ENCODE measurements at places on chromosomes 13 and 19. TPM values are rescaled to one million over a fixed set of nuclear protein-coding genes. Genes with fewer than 3 reads are reported as not detected.

Gene LRRC63
- 0.82 TPM for total RNA-seq

Gene GAPDHS
- not detected for total RNA-seq

Gene NAPSA
- 0.47 TPM for total RNA-seq

- no peaks in the 10 kb centered on the region for H3K27me3 ChIP-seq
- peak; percentile 3 for DNase-seq
- H3K27ac ChIP-seq = no peak overlapping the region
These were observed 692.6 kb downstream of the PCDH17 start for GRCh38 chr13:58324161-58324560.

DNA sequence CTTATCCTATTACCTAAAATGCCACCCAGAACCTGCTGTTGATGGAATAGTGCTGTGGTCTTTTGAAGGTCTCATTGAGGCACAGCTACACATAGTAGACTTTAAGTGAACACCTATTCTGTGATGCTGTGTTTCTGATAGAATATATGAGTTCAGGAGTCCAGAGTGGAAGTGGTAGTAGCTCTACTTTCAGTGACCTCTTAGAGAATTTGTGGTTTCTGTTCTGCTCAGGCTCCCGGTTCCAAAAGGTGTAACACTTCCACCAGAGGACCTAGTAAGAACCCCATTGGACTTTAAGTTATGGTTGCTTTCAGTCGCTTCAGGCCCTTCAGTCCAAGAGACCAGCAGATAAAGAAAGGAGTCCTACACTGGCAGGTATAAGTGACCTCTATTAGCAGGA, 11.4 kb upstream of the MYCBP2 start:
- no peaks in the 10 kb centered on the region for H3K27me3 ChIP-seq
- H3K4me3 ChIP-seq = no peak overlapping the region
- no peaks in the 10 kb centered on the region for H3K4me1 ChIP-seq

DNA sequence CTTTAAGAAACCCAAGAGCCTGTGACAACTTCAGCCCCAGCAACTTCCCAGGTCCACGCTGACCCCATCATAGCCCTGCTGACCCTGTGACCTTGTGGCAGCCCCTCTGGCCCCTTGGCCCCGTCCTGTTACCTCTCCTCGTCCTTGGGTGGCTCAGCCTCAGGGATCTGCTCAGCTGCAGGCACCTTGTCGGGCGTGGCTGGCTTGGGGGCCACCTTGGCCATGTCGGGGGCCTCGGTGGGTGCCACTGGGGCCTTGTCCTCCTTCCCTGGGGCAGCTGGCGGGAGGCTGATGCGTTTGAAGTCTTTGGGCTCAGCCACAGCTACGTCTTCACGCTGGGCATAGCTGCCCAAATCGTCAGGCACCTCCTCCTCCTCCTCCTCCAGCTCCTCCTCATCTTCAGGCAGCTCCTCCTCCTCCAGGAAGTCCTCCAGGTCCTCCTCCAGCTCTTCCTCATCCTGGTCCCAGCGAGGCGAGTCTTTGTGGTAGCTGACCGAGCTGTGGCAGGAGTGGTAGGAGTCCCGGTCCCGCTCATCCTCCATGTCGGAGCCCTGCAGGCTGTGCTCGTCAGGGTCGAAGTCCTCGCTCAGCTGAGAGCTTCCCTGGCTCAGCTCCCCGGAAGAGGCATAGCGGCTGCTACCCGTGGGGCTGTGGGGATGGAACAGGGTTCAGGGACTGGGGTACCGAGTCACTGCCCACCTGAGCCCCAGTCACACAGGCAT, 32.2 kb downstream of the UNC13A start:
- no peak overlapping the region for H3K27ac ChIP-seq
- no peaks in the 10 kb centered on the region for H3K4me1 ChIP-seq
- DNase-seq = no peak
- H3K36me3 ChIP-seq = no peaks in the 10 kb centered on the region
- H3K27me3 ChIP-seq = no peaks in the 10 kb centered on the region
- no peak overlapping the region for H3K4me3 ChIP-seq

- no peaks in the 10 kb centered on the region for H3K36me3 ChIP-seq
- no peaks in the 10 kb centered on the region for H3K4me1 ChIP-seq
- H3K4me3 ChIP-seq = no peak overlapping the region
- no peak for DNase-seq
- no peaks in the 10 kb centered on the region for H3K27me3 ChIP-seq
These were observed 68.6 kb downstream of the NDFIP2 start for GRCh38 chr13:79549355-79550106.

DNA sequence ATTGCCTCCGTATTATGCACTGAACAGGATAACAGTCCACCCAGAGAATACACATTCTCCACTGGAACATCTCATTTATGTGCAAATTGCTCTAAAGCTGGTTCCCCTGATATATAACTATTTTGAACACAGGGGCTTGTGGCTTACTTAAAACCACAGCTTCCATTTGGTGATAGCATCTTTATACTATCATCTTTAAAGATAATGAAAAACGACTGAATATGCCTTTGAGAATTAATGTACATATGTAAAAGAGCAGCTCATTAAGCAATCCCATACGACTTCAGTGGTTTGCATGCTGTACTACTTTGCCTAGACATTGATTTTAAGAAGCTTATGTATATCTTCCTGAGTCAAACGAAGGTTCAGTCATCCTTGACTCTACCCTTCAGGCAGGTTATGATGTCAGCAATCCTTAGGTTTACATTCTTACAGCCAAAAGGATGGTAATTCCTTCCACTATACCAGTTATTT, 40.8 kb downstream of the BRD4 start:
- H3K36me3 ChIP-seq = peaks cover 8% of the 10 kb centered on the region
- H3K4me1 ChIP-seq = peaks cover 81% of the 10 kb centered on the region
- peak; percentile 29 for DNase-seq
- no peak overlapping the region for H3K4me3 ChIP-seq
- H3K27me3 ChIP-seq = no peaks in the 10 kb centered on the region

GRCh38 chr13:110125613-110126272, 181.2 kb downstream of the COL4A1 start:
- H3K4me1 ChIP-seq = peaks cover 10% of the 10 kb centered on the region
- no peak overlapping the region for H3K4me3 ChIP-seq
- no peak for DNase-seq
- no peaks in the 10 kb centered on the region for H3K36me3 ChIP-seq

DNA sequence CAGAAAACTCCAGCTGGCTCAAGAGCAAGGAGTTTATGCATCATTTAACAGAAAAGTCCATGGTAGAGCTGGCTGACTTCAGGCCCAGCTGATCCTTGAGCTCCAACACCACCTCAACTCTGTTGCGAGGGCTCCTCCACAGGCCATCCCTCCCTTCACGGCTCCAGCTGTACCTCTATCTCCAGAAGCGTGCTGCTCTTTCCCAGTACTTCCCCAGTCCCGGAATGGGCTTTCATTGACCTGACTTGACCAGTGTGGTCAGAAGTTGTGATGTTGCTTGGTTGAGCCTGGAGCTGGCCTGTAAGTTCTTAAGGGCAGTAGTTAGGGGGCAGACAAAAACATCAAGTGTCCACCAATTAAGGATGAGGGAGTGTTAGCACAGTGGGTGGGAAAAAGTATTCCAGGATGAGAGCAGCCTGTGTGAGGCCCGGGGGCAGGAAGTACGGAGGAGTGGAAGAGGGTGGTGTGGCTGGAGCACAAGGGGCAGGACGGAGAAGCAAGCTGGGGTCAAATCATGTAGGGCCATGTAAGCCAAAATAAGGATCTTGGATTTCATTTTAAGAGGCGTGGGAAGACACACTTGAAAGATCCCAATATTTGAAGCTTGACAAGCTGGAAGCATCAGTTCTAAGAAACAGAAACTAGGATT, 24.0 kb downstream of the SKA3 start:
- no peak for DNase-seq
- H3K27me3 ChIP-seq = no peaks in the 10 kb centered on the region
- no peak overlapping the region for H3K4me3 ChIP-seq
- peaks cover 48% of the 10 kb centered on the region for H3K36me3 ChIP-seq
- no peak overlapping the region for H3K27ac ChIP-seq
- H3K4me1 ChIP-seq = peaks cover 18% of the 10 kb centered on the region

- no peak for DNase-seq
- no peaks in the 10 kb centered on the region for H3K36me3 ChIP-seq
- H3K27me3 ChIP-seq = no peaks in the 10 kb centered on the region
- peaks cover 4% of the 10 kb centered on the region for H3K4me1 ChIP-seq
- no peak overlapping the region for H3K4me3 ChIP-seq
- no peak overlapping the region for H3K27ac ChIP-seq
These were observed 23.9 kb upstream of the LPAR6 start for GRCh38 chr13:48436661-48437288.

DNA sequence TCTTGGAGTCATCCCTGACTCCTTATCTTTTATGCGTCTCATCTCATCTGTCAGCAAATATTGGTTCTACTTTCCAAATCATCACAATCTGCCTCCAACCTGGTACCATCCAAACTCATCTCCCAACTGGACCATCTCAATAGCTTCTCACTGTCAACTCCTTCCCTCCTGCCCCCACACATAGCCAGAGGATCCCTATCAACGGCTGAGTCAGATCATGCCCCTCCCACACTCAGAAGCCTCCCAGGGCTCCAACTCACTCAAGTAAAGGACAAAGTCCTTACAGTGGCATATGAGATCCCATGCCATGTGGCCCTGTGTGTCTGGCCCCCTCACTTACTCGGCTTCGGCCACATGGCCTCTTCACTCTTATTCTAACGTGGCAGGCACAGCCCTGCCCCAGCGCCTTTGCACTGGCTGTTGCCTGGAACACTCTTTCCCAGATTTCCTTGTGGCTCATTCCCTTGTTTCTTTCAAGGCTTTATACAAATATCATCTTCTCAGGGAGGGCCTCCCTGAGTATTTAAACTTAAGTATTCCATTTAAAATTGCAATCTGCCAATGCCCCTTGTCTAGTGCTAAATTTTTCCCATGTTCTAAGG, 4.3 kb downstream of the SPRED3 start:
- H3K27me3 ChIP-seq = no peaks in the 10 kb centered on the region
- no peak overlapping the region for H3K27ac ChIP-seq
- peaks cover 6% of the 10 kb centered on the region for H3K4me1 ChIP-seq

GRCh38 chr13:31199849-31200636, at the start of gene B3GLCT:
TSS of gene B3GLCT (plus strand) at chr13:31199975. CDS start at chr13:31200085, 110 bp downstream.
- H3K36me3 ChIP-seq = no peaks in the 10 kb centered on the region
- H3K4me1 ChIP-seq = peaks cover 21% of the 10 kb centered on the region
- H3K4me3 ChIP-seq = peak within 1 kb of the TSS; percentile 75
- H3K27ac ChIP-seq = peak within 1 kb of the TSS; percentile 88
- peak; percentile 86 for DNase-seq

GRCh38 chr13:101989798-101990350, 412.0 kb downstream of the FGF14 start:
- H3K4me1 ChIP-seq = peaks cover 35% of the 10 kb centered on the region
- no peaks in the 10 kb centered on the region for H3K27me3 ChIP-seq
- H3K27ac ChIP-seq = no peak overlapping the region

DNA sequence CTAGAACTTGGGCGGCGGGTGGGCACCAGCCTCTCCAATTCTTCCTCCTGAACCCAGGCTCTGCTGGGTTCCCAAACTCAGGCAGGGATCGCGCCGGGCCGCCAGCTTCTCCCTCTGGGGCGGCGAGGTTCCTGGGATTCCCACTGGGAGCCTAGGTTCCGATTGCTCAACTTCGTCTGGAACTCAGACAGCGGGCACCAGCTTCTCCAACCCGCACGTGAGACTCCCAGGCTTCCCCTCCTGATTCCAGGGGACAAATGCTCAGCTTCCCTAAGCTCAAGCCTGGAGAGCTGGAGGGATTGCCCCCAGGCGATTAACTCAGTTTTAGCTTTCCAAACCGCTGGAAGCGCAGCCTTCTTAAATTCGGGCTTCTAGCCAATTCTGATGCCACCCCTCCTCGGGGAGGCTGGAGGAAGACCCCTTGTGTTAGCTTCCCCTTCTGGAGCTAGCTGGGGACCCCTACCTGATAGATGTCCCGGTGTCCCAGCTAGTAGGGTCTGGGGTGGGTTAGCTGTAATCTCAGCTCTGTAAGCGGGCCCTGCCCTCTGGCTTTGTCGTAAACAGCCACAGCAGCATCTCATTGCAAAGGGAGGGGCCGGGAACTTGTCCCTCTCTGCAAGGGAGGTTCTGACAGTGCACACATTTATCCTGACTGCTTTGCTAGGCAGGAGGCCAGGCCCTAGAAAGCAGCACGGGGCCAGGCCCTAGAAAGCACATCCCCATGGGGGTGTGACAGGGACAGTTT, 671 bp downstream of the MCOLN1 start:
- no peaks in the 10 kb centered on the region for H3K36me3 ChIP-seq
- H3K27ac ChIP-seq = peak overlapping the region; percentile 24
- H3K4me3 ChIP-seq = peak overlapping the region; percentile 66
- peaks cover 15% of the 10 kb centered on the region for H3K4me1 ChIP-seq
- DNase-seq = no peak

DNA sequence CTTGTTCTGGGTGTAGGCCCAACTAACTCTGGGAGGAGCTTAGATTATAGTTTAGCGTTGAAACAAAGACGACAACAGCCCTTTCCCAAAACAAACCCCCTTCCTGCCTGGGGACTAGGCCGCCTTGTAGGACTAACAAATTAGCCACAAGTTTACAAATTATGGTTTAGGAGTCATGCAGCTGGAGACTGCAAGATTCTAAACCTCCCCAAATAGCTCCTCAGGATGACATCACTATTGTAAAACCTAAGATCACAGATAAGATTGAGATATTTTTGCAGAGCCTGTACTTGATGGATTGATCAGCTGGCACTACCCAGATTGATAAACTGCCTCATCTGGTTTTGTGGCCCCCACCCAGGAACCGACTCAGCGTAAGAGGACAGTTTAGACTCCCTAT, 2.3 kb upstream of the SLC25A15 start:
- H3K27me3 ChIP-seq = no peaks in the 10 kb centered on the region
- no peak for DNase-seq
- no peaks in the 10 kb centered on the region for H3K4me1 ChIP-seq
- no peaks in the 10 kb centered on the region for H3K36me3 ChIP-seq
- no peak overlapping the region for H3K4me3 ChIP-seq

Measured in A673 (cell line).